H4 (cell line): ENCODE measurements at places on chromosomes 13 and 19. TPM values are rescaled to one million over a fixed set of nuclear protein-coding genes. Genes with fewer than 3 reads are reported as not detected.

The KLHL26 gene
- 2.3 and 5.7 TPM in 2 replicates for total RNA-seq

The PRR22 gene
- total RNA-seq = 0.25 TPM in 1 of 2 replicates, not detected in the other

The EXOC3L2 gene
- not detected in 2 replicates for total RNA-seq

The CEACAM20 gene
- total RNA-seq = not detected in 2 replicates

The ZNF154 gene
- not detected in 2 replicates for total RNA-seq

The RPL36 gene
- 933 and 1,282 TPM in 2 replicates for total RNA-seq

The CADM4 gene
- 2.2 and 5.4 TPM in 2 replicates for total RNA-seq

The PRSS57 gene
- not detected in 2 replicates for total RNA-seq

DNA sequence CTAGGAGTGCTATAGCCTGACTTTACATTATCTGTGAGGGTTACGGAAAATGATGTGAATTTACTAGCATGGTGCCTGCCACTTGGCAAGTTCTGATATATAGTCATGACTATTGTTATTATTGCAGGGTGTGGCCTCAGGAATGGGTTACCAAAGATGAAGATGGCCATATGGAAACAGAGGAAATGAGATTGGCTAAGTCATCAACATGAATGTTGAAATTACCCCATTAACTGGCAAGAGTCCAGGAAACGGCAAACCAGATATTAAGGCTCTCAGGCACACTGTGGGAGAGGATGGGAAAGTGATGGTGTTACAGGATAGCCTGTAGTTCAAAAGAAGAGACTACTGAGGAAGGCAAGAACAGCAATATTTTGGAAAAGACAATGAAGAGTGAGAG is 183.3 kb downstream of the KCNRG start:
- DNase-seq = no peak

GRCh38 chr13:29849071-29849631 is 1.3 kb downstream of the UBL3 start:
- DNase-seq = no peak

GRCh38 chr19:2578391-2578890 is 102.5 kb downstream of the GADD45B start:
- DNase-seq = peak; percentile 49

DNA sequence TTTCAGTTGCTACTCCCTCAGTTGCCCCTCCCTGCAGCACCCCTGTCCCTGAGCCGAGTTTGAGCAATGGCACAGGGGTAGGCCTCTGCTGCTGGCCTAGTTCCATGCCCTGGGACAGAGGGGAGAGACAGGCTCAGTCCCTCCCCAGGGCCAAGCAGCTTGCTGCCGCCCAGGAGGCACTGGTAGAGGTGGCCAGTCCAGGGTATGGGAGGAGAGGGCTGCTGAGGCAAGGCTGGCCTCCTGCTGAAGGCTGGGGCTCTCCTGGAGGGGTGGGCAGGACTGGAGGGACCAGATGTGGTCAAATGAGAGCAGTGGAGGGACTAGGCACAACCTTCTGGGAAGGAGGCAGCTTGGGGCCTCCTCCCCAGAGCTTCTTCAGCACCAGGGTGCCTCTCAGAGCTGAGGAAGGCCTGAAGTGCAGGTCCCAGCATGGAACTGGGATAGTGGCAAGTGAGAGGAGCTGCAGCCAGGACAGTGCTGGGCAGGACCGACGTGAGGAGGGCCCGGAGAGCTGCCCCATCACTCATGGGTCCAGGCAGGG is 29.8 kb upstream of the VSTM2B start:
- DNase-seq = no peak

DNA sequence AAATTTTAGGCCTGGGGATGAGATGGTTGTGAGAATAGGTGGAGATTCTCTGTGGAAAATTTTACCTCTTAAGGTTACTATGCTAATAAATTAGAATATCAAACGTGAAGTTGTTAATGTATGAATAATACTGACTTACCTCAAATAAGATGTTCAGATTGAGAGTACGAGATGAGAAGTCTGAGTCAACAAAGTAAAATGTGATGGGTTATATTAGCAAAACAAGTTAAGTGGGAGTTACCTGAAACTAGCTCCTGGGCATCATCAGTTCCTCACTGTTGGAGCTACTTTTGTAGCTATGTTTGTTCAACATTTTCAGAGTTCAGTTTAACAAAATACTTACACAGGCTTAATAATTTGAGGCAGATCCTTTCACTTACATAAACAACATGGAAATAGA is 108.6 kb downstream of the PIBF1 start:
- DNase-seq = no peak

GRCh38 chr19:13665125-13665905 is 99.0 kb upstream of the MRI1 start:
- DNase-seq = no peak

DNA sequence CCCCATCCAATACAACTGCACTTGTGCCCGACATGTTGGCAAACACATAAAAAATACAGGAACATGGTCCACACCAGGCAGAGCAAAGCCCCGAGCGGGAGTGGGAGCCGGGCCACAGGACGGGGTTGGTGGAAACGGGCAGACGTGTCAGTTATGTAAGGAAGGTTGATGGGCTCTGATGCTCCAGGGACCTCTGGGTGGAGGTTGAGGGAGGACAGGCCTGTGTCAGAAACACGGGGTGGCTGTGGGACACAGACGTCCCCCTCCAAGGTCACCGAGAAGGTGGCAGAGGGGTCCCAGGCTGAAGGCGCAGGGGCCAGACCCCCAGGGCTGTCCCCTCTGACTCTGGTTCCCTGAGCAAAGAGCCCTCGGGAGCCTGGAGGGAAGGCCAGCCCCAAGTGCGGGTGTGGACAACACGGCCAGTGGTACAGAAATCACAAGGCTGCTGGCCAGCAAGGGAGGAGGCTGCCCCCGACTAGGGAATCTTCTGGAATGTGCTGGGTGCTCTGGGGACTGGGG is 31.4 kb upstream of the C13orf46 start:
- no peak for DNase-seq

GRCh38 chr19:47027586-47028088 is 8.0 kb downstream of the NPAS1 start:
- no peak for DNase-seq

DNA sequence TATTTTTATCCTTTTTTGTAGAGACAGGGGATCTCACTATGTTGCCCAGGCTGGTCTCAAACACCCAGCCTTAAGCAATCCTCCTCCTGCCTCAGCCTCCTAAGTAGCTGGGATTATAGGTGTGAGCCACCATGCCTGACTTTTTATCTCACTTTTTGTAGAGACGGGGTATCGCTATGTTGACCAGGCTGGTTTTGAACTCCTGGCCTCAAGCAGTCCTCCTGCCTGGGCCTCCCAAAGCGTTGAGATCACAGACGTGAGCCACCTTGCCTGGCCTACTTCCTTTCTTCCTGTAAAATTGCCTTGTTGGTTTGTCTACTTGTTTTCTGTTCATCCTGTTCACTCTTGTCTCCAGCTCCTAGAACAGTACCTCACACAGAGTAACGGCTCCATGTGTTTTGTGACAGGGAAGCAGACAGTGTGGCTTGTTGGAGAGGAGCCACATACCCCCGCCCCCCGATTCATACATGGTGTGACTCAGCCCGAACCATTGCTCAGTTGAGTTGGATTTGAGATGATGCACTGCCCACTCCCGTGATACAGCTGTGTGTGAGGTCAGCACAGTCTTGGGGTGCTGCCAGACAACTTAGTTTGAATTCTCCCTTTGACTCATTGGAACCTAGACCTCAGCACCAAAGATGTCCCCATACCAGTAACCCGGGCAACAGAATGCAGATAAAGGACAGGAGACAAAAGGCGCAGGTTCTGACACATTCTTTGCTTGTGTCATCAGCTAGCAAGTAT is 34.2 kb downstream of the GPR42 start:
- DNase-seq = peak; percentile 92

DNA sequence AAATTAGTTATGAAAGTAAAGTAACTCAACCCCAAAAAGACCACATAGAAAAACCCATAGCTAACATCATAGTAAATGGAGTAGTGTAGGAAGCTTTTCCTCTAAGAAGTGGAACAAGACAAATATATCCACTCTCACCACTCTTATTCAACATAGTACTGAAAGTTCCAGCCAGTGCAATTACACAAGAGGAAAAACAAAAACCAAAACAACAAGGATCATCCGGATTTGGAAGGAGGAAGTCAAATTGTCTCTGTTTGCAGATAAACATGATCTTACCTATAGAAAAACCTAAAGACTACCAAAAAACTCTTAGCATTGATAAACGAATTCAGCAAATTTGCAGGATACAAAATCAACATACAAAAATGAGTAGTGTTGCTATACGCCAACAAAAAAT is 8.5 kb upstream of the SIGLEC8 start:
- no peak for DNase-seq

GRCh38 chr19:43936188-43936587 is 1.1 kb upstream of the ZNF45 start:
- DNase-seq = no peak

GRCh38 chr19:18292810-18293641 is 11.6 kb upstream of the JUND start:
- peak; percentile 71 for DNase-seq

DNA sequence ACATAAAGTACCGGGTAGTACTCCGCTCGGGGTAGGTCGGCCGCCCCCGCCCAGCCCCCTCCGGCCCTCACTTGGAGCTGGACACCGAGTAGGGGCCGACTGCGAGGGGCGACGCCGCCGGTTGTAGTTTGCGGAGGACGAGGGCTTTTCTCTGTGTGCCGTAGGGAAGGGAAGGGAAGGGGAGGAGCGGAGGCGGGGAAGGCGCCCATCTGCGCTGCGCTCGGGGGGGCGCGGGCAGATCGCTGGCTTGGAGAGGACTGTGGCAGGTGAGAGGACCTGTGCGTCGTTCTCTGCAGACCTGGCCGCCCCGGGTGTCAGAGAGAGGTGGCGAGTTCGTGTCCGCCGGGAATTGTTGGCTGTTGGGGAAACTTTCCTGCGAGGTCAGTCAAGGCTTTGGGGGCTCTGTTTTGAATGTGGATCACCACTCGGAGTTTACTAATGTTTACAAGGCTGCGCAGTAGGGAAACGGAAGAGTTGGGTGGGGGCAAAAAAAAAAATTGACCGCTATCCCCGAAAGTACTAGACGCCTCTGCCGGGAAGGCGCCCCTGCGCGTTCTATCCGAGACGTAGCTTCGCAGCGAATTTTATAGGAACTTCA is 1.4 kb downstream of the ING1 start:
- DNase-seq = no peak

DNA sequence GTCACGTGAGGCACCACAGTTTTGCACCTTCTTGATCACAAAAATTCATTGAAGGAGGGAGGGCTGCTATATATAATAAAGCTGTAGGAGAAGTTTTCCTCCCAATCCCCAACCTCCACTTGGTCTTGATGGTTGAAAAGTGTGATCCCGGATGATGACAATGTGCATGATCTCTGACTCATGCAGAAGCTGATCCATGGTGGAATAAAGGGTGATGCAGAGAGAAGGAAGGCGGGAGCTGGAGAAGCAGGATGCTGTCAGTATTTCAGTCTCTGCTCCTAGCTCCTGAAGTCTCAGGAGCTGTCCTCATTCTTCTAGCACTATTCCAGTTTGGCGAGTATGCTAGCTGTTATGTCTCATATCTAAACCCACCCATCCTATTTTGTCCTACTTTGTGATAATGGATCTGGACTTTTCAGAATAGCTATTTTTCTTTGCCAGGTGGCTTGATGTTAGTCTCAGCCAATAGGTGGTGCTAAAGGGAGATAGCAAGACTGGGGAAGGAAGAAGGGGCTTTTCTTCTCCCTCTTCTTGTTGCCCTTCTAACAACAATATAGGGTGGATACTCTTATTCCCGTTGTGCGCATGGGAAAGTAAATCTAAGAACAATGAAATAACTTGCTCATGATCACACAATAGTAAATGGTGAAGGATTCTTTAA is 65.6 kb upstream of the HTR2A start:
- no peak for DNase-seq

DNA sequence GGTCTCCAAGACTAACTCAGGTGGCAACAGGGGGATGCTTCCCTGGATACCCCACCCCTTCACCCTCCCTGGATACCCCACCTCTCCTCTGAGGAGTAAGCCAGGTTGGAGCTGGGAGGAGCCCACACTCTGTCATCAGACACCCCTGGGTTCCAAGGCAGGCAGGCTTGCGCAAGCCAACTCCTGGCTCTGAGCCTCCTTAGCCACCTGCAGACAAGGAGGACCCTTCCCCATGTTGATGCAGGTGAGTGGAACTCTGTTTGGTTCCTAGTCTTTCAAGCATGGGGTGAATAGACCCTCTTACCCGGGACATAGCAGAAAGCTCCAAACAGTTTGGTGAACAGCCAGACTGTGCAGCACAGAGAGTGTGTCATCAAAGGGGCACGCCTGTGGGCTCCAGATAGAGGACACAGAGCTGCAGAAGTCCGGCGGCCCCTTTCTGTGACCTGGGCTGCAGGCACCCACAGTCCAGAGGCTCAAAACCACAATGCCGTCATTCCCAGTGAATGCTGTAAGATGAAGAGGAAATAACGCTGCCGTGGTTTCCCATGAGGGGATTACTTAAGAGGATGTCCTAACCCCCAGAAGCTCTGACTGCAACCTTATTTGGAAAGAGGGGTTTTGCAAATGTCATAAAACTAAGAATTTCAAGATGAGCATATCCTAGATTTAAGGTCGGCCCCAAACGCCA is 12.1 kb upstream of the HAS1 start:
- peak; percentile 83 for DNase-seq

DNA sequence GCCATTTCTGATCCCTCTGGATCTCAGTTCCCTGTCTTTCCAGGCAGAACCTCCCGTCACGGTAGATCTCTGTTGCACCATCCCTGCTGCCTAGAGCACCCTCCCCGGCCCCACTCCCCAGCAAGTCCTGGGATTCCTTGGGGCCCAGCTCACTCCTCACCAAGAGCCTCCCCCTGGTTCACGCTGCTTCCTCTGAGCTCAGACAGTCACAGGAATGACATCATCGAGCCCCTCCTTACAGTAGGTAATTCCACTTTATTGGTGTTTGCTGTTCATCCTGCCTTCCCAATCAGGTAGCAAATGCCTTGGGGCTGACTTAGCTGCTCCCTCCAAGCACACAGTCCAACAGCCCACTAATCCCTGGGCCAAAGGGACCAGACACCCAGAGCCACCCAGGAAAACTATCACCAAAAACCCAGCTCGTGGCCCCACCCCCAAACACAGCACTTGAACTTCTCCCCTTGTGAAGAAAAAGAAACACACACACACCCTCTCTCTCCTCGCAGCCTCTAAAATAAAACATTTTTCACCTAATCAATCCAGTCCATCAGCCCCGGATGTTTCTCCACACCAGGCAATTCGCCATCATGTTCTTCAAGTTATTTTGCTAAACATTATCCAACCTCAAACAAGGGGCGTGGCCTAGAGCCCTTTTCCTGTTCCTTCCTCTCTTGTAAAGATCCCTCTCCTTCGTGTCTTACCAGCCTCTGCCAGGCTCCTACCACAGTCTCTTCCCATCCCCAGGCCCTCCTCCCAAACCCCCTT is 2.5 kb downstream of the NAPA start:
- peak; percentile 48 for DNase-seq

- no peak for DNase-seq
Observed at GRCh38 chr19:2634228-2634951, 68.1 kb downstream of the GNG7 start.

DNA sequence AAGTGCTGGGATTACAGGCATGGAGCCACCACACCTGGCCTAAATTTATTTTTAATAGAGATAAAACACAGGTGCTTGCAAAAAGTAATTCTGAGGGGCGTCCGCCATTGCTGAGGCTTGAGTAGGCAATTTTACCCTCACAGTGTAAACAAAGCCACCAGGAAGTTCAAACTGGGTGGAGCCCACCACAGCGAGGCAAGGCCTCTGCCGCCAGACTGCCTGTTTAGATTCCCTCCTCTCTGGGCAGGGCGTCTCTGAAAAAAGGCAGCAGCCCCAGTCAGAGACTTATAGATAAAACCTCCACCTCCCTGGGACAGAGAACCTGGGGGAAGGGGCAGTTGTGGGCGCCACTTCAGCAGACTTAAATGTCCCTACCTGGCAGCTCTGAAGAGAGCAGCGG is 50.7 kb downstream of the B3GLCT start:
- DNase-seq = no peak

- no peak for DNase-seq
Observed at GRCh38 chr13:77749344-77749880, 51.9 kb downstream of the SLAIN1 start.

- no peak for DNase-seq
Observed at GRCh38 chr19:49859682-49860335, 7.6 kb downstream of the PNKP start.
